ENCODE measurements at places on chromosomes 7 and 10. TPM values are rescaled to one million over a fixed set of nuclear protein-coding genes. Genes with fewer than 3 reads are reported as not detected.

GRCh38 chr10:58632216-58632615 is 119.5 kb downstream of the BICC1 start:
- DNase-seq: no peak

DNA sequence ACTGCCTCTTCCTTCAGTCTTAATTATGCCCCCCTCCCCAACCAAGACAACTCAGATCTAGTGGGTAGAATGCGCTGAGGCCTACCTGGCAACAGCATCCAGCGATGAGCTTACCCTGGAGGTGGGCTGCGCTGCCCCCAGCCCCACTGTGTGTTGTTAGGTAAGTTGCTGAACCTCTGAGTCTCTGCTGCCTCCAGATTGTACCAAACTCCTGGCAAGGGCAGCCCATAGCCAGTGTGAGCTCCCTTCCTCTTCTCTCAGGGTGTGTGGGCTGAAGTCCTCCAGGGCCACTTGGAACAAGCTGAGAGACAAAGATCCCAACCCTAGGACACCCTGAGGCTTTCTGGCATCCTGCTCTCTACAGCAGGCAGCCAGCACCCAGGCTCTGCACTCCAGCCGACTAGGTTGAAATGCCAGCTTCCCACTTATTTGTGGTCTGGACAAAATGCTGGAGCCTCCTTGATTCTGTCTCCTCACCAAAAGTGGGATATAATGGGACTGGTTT is 135.3 kb downstream of the ARHGAP22 start:
- no peak for DNase-seq

CFAP43 gene
- total RNA-seq: under 0.01 TPM

GRCh38 chr7:153835712-153836265 is 216.4 kb upstream of the DPP6 start:
- DNase-seq: peak; percentile 1

- no peak for DNase-seq
These were observed 72.5 kb downstream of the MICALL2 start for GRCh38 chr7:1386623-1387220.

GRCh38 chr7:132789281-132789680 is 213.0 kb upstream of the PLXNA4 start:
- no peak for DNase-seq

PBLD gene
- 7.1 TPM for total RNA-seq

TMEM178B gene
- total RNA-seq: 0.43 TPM

STOX1 gene
- under 0.01 TPM for total RNA-seq

DMBT1 gene
- total RNA-seq: under 0.01 TPM

ADGRA1 gene
- not detected for total RNA-seq

GRCh38 chr10:129851941-129852640 is 112.0 kb downstream of the EBF3 start:
- no peak for DNase-seq

DNA sequence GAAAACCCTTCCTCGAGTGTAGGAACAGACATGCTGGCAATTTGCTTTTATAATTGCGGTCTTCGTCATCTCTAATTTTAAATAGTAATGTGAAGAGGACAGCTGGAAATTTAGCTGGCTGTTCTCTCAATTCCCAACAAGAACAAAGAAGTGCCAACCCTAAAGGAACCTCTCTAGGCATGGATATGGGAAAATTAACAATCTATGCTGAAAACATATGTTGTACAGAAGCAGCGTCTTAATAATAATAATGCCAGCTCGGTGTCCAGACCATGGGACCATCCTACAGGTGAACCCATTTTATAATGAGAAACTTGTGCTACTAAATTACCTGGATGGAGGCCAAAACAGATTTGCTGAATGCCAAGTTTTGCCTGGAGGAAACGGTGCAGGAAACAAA is 641.4 kb upstream of the MGMT start:
- DNase-seq: no peak

PAX4 gene
- not detected for total RNA-seq

DNA sequence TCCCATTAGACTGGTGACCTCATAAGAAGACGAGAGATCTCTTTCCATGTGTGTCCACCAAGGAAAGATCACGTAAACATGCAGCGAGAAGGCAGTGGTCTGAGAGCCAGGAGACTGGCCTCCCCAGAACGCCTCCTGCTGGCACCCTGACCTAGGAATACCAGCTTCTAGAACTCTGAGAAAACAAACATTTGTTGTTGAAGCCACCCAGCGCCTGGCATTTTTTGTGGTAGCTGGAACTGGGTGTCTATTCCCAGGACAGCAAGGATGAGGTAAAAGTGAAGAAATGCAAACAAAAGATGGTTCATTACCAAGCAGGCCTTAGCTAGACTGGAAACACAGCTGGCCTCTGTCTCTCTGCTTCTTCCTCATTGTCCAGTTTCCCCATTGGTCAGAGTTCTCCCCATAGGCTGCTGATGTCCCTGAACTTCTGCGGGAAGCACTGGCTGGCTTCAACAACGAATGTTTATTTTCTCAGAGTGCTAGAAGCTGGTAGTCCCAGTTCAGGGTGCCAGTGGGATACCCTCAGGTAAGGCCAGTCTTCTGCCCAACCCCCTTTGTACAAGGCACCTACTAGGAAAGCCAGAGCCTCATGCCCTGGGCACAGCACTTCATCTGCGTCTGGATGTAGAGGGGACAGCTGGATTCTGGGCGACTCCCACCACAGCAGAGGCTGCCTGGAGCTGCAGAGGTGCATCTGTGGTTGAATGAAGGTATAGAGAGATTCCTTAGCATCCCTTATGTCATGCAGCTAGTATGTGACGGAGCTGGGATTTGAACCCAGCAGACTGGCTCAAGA is 304.9 kb downstream of the TCERG1L start:
- no peak for DNase-seq

NACAD gene
- total RNA-seq: 2.6 TPM

CTBP2 gene
- total RNA-seq: 84.7 TPM

DNA sequence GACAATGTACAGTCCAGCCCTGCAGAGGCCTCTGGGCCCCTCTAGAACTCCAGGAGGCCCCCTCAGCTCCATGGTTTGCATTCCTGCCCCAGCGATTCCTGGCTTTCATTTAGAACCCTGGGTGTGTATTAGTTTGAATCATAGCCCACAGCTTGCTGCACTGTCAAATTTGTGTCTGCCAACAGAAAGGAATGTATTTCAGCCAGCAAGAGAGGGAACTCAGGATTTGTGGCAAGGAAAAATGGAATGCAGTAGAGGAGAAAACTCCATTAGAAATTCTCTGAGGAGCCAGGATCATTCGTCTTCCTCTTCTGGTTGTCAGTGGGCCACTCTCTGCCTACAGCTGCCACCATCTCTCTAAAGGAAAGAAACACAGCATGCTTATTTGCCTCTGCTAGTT is 27.9 kb upstream of the WDR11 start:
- no peak for DNase-seq

SUPV3L1 gene
- total RNA-seq: 22.5 TPM

SPDYE8 gene
- not detected for total RNA-seq

FRMD4A gene
- 56.7 TPM for total RNA-seq

- no peak for DNase-seq
These were observed 3.1 kb downstream of the PAX2 start for GRCh38 chr10:100748231-100749058.

DNA sequence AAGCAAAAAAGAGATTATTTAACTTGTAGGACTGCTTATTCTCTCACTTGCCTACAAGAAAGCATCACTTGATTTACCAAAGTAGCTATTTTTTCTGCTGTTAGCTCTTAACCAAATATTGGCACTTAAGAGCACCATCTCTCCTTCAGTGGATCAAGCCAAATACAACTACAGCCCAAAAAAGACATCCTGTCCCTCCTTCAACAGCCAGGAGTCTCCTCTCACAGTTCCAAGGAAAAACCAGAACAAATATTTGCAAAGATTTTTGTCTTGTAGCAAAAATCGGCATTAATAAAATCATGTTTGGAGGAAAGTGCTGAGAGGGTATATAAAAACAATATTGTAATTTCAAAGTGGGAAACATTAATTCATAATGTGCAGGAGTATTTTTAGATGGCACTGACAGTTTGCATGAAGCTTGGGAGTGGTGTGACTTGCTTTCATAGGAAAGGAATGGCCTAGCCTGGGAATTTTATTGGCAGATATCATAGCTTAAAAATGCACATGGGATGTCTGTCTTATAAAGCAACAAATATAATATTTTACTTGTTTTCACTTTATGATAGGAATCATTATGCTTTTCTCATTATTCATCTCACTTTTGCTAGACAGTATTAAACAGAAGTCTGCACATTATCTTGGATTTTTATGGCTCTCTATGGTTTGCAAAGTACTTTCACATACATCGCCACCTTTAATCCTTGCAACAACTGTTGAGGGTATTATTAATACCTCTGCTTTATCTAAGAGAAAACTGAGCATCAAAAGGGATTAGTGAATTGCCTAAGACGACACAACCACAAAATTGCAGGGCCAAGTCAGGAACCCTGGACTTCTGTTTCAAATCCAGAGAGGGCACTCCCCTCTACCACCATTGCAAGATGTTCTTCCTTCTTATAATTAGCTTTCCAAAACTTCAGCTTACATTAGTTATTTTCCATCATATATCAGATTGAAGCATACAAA is 103.5 kb downstream of the AGMO start:
- no peak for DNase-seq

DNA sequence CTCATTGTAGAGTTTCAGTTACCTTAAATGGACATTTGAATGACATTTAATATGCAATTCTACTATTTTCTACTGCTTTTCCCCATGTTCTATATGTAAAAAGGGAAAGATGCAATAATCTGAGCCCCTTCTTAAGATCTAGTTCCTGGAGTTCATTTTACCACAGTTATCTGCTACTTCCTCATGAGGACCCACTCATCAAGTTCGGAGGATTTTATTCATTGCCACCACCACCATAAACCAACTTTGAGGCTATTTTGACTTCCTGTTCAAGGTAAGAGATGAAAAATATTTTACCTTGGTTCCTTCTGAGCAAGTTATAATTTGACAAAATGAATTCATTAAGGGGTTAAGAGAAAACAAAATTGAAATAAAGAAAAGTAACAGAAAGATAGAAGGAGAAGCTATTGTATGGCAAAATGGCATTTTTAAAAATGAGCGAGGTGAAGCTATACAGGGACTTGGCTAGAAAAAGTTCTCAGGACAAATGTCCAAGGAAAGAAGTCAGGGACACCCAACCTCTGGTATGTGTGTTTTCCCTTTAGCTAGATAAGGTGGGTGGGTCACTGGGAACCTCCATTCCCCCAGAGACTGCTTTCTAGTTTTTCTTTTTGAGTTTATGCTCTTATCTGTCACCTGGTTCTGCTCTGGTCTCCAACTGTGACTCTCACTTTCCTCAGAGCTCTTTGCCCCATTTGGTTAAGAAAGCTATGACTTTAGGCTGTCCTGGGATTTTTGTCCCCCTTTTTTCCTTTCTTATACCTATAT is 14.9 kb upstream of the FAM3C start:
- no peak for DNase-seq

ESYT2 gene
- total RNA-seq: 66.7 TPM

GRCh38 chr7:18541181-18541870 is 45.8 kb downstream of the HDAC9 start:
- DNase-seq: peak; percentile 80

- DNase-seq: peak; percentile 75
These were observed 83.9 kb downstream of the CXCL12 start for GRCh38 chr10:44300666-44301649.

- no peak for DNase-seq
These were observed 11.8 kb downstream of the NT5C2 start for GRCh38 chr10:103181244-103181643.

DNA sequence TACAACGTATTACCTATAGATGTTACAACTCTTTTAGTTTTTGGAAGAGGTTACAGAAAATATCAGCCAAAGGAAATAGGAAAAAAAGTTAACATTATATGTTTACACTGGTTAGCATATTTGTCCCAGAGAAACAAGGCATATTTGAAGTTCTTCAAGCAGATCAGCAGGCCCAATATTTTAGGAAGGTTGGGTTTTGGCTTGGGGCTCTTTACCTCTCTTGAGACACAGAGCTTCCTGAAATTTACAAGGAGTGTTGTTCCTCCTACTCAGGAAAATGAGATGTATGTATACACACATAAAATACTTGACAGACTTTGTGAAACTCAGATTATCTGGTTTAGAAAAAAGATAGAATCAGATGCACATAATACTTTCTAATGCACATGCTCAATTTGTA is 323.6 kb downstream of the HGF start:
- DNase-seq: no peak

GPR26 gene
- not detected for total RNA-seq

GRCh38 chr10:4391683-4392082 is 434.3 kb upstream of the AKR1E2 start:
- no peak for DNase-seq

PRRT4 gene
- total RNA-seq: not detected

- DNase-seq: no peak
These were observed 63.1 kb upstream of the ASAH2 start for GRCh38 chr10:50314169-50315071.

GIMAP6 gene
- not detected for total RNA-seq

GRCh38 chr10:68954904-68955303 is 1.1 kb upstream of the DDX21 start:
- no peak for DNase-seq

ZWINT gene
- 28.0 TPM for total RNA-seq

Data from fibroblast of villous mesenchyme (primary cell).